ENCODE measurements at places on chromosomes 5 and 9.

DNA sequence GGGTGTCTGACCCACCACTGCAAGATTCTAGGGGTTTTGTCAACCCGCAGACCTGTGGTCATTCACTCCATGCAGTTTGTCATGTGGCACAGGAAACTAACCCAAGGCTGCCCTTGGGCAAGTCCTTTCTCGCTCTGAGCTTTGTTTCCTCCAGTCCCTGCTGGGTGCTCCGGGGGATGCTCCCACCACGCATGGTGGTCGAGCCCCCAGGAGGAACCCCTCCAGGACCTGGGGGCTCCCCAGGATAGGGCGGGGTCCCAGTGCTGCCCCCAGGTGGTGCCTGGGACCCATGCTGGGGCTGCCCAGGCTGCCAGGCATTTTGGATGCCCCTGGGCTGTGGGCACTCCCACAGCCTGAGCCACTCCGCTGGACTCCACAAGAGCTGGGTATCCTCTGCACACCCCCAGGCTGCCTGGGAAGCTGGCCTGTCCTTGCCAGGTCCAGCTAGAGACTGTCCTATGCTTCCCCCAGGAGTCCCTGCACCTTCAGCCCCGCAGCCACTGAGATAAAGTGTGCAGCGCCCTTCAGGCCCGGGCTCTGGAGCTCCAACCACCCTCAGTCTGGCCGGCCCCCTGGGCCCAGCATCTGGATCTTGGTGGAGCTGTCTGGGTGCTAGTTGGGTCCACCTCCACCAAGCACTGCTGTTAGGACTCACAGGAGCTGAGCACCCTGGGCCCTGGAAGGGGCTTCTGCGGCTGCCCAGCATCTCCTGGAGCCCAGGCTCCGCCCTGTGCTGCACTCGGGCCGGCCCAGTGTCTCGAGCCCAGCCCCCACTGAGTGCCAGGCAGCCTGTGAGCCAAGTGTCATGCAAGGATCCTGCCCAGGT is 104.3 kb downstream of the PHF2 start:
- DNase-seq, result no peak

DNA sequence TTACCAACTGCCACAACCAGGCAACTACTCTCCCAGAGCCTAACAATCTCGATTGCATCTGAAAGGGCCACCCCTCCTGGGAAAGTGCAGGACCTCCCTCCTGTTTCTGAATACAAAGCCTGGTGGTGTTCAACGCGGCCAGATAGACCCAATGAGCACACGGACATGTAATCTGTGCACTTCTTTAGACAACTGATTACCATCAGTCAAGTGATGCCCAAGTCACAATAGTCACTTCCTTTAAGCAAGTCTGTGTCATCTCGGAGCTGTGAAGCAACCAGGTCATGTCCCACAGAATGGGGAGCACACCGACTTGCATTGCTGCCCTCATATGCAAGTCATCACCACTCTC is 739 bp downstream of the C9orf72 start:
- DNase-seq, result peak; percentile 30

DNA sequence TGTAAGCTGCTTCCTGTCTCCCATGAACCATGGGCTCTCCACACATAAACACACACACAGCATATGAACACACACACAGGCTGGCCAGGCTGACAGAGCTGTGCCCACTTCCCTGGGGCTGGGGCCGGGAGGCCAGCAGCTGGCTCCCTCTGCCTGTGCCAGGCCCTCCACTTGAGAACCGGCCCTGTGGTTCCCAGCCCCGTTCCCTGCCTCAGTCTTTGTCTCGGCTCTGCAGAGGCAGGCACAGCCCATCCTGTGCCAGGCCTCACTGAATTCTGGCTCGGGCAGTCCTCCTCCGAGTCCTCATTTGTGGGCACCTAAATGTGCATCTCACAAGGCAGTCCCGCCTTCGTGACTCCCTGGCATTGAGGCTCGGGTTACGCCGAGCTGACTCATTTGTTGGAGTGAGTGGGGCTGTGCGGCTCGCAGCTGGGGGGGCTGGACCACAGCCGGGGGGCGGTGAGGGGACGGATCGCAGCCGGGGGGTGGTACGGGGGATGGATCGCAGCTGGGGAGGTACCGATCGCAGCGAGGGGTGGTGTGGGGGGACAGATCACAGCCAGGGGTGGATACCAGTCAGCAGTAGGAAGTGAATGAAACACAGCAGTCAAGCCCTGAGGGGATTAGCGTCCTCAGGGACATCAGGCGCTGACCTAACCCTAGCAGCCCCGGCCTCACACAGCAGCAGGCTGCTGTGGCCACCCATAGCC is 72.3 kb downstream of the PSMB7 start:
- peak; percentile 51 for DNase-seq

- DNase-seq, result no peak
Observed at GRCh38 chr5:98425640-98426039, 347.8 kb upstream of the RGMB start.

DNA sequence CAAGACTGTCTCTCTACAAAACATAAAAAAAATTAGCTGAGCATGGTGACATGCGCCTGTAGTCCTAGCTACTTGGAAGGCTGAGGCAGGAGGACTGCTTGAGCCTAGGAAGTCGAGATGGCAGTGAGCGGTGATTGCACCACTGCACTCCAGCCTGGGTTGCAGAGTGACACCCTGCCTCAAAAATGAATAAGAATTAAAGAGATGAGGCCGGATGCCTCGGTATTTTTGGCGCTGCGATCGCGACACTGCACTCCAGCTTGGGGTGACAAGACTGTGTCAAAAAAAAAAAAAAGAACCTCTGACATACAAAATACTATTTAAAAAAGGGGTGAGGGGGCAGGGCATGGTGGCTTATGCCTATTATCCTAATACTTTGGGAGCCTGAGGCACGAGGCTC is 7.3 kb downstream of the GPBP1 start:
- no peak for DNase-seq

DNA sequence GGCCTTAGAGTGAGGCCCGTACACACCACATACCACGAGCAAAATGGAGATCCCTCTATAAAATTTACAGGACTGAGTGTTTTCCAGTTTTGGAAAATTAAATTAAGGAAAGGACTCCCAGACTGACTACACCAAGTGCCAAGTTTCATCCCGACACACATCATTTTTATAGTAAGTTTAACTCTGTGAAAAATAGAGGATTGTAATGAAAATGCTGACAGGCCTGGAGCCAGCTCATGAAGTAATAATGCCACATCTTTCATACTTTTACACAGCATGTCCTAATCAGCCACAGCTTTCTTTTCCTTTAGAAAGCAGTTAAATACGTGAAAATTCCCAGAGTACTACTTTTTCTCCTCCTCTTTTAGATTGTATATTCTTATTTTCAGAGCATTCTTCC is 169.2 kb downstream of the SAXO1 start:
- DNase-seq, result no peak

DNA sequence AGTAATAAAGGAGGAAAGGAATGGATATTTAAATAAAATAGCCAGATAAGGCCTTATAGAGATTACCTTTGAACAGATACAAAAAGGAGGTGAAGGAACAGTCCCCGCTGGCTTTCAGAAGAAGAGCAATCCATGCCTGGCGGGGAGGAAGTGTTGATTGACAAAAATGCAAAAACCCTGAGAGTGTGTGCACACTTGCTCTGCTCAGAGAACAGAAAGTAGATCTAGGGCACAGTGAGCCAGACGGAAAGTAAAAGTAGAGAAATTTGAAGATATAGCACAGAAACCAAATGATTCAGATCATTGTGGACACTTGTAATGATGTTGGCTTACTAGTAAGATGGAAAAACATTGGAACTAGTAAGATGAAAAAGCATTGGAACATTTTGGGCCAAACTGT is 720.6 kb downstream of the PTPRD start:
- DNase-seq, result no peak
